ENCODE measurements at places on chromosomes 4 and X.

GRCh38 chr4:37675587-37676290 is 10.4 kb downstream of the RELL1 start:
- DNase-seq: no peak

DNA sequence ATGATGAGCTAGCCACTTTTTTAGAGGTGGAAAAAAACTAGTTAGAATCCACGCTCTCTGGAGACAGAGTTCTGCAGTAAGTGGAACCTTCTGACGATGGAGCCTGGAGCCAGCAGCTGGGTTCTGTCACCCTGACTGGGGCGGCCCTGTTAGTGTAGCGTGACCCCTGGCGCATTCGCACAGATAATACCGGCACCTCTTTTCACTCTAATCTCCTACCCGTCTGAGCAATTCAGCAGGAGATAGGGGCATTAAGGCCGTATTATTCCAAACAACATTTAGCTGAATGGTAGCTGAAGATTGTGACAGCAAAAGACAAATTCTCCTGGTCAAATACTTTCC is 292.6 kb downstream of the FBXO8 start:
- no peak for DNase-seq

DNA sequence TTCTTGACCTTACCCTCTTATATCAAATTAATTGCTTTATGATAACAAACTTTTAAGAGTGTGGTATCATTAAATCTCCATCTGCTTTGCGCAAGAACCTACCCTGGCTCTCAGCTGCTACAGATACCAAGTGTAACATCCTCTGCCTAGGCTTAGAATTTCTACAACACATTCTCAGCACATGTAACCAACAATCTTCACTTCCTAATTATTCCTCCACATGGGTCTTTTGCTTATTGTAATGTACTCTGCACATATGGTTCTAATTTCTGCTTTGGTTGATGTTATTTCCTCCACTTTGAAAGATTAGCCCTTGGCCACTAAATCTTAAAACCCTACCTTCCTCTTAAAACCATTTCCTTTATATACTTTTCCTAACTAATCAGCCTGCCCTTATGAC is 242.4 kb downstream of the ARHGAP24 start:
- DNase-seq: no peak

DNA sequence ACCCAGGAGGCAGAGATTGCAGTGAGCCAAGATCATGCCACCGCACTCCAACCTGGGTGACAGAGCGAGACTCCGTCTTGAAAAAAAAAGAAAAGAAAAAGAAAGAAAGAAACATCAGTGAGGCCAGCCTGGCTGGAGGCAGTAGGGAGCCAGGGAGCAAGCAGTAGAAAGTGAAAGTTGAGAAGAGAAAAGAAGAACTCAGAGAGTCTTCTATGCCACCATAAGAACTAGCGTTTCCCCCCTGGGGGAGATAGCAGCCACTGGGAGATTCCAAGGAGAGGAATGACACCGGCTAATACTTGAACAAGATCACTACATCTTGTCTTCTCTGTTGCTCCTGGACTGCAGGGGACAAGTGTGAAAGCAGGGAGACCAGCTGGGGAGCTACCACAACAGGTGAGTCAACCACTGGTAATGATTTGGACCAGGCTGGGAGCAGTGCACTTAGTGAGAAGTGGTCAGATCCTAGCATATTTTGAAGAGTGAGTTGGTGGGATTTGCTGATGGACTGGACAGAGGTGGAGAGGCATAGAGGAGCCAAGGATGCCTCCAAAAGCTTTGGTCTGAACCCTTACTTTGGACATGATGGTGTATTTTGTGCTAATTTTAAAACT is 33.4 kb downstream of the SLC2A9 start:
- DNase-seq: no peak

GRCh38 chr4:131974730-131975129 is 1174.4 kb upstream of the PCDH10 start:
- no peak for DNase-seq

DNA sequence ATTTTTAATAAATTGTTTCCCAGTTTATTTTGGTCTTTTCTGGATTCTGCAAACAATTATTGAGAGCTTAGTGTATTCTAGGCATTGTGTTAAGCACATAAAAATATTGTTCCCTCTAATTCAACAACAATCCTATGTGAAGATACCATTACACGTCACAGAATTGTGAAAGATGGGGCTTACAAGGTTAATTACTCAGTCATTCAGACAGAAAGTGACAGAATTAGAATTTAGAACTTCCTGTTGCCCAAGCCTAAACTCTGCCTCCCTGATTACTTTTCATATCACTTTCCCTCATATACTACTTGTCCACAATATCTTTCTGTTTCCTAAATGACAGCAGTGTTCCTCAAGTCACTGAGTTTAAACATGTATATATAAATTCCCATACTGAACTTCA is 186.7 kb upstream of the VEGFC start:
- DNase-seq: no peak

GRCh38 chr4:141913928-141914327 is 277.5 kb downstream of the IL15 start:
- no peak for DNase-seq

DNA sequence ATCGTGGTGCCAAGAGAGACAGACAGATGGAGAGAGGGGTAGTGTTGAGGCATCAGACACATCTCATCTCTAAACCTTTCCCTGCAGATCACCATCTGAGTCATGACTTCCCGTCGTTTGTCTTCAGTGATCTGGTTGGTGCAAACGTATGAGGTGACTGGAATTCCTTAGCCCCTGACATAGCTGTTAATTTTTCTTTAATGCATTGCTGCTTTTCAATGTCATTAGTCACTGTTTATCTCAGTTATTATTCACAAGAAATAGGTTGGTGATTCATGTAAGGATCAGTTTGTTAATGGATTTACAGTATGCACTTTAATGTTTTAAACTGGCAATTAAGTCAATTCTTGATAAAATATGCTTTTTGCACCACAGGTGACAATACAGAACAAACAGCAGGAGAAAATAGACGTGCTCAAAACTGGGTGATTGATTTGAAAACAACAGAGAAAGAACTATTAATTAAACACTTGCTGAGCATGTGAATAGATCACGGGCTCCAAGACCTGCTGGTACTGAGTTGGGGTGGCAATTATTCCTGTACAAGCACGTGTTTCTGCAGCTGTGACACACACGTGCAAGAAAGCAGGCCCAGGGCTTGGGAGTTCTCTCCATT is 1.3 kb upstream of the TMEM154 start:
- DNase-seq: no peak

- no peak for DNase-seq
Observed at GRCh38 chr4:156191044-156191781, 237.5 kb upstream of the CTSO start.

DNA sequence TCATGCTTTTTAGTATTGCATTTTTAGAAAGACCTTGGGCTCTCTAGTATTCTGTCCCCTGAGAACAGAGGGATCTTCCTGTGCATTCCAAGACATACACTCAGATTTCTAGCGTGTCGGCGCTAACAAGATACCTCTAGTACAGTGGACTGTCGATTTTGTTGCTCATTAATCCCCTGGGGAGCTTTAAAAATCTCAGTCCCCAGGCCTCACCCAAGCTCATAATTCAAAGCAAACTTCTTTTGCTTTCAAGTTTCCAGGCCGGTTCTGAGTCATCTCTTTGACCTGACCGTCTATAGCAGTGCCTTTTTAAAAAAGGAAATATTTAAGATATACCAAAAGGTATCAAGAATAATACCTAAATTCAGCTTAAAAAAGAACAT is 137.0 kb downstream of the AMMECR1 start:
- DNase-seq: no peak

DNA sequence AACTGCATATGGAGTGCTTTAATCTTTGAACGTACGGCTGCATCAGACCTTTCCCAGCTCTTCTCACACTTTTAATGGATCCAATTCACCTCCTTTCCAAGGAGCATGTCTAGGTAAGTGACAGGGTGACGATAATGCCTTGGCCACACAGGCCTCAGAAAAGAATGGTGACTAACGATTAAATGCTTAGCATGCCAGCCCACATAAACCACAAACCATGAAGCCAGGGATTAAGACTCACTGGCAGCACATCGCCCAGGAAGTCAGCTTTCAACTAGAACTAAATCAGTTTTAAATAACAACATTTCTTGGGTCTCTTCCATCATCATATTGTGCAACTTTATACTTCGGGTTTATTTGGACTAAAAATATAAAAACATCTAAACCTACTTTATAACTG is 28.7 kb downstream of the INPP4B start:
- DNase-seq: peak; percentile 32

GRCh38 chr4:10272511-10272910 is 155.9 kb upstream of the WDR1 start:
- DNase-seq: no peak

DNA sequence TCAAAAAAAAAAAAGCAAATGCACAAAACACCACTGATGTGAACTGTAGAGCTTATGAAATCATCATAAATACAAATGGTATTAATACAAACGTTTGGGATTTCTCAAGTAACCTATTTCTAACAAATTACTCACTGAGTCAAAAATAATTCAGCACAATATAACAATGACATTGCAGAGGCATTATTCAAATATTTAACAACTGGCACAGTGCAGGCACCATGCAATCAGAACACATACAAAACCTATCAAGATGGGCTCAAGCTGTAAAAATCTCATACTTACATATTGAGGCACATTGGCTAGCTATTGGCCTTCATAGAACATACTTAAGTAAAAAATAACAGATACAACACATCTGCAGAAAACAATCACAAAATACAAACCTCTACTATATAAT is 81.1 kb downstream of the LRBA start:
- no peak for DNase-seq

DNA sequence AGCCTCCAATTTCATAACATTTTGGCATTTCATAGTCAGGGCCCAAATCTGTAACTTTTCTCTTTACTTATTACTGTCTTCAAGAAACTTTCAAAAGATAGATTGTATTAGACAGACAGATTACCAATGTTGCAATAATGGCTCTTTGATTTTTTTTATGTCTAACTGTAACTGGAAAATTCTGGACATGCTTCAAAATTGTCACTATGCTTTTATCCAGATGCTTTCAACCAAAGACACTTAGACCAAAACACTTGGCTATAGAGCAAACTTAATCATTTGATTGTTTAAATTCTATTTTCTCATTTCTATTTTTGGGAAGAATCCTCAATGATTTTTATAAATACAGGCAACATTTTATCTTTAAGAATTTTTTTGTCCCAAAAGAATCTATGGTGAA is 10.4 kb downstream of the ZXDA start:
- DNase-seq: no peak

DNA sequence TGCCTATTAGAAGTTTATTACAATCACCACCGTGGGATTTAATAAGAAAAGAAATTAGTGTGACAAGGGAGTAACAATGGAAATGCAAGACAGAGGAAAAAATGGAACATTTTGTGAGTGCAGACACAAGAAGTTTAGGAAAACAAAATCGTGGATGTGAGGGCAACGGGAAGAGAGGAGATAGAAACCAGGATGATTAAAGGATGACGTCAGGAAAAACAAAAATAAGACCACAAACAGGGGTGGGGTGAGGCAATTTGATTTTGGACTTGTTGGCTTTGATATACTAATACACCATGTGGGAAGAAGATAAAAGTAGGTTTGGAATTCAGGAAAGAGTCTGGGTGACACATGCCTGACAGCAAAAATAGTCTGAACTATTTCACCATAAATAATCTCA is 38.2 kb upstream of the GPM6A start:
- no peak for DNase-seq

- no peak for DNase-seq
Observed at GRCh38 chrX:16711893-16712547, 449 bp downstream of the CTPS2 start.

- DNase-seq: no peak
Observed at GRCh38 chr4:55069248-55069647, 56.1 kb downstream of the KDR start.

All from stimulated activated CD4-positive, alpha-beta T cell treated with anti-CD3 and anti-CD28 coated beads, TNF-alpha, amount 100 ng/mL, for 48 hours (primary cell).